ENCODE measurements at places on chromosomes 6 and 20.

- no peak for DNase-seq
Measured at GRCh38 chr20:24497851-24498250, 28.4 kb downstream of the SYNDIG1 start.

GRCh38 chr6:157831018-157831369 is 7.9 kb downstream of the SNX9 start:
- DNase-seq: no peak

- no peak for DNase-seq
Measured at GRCh38 chr6:71385111-71385822, 96.7 kb downstream of the OGFRL1 start.

GRCh38 chr20:18839507-18840247 is 26.1 kb downstream of the SCP2D1 start:
- DNase-seq: no peak

DNA sequence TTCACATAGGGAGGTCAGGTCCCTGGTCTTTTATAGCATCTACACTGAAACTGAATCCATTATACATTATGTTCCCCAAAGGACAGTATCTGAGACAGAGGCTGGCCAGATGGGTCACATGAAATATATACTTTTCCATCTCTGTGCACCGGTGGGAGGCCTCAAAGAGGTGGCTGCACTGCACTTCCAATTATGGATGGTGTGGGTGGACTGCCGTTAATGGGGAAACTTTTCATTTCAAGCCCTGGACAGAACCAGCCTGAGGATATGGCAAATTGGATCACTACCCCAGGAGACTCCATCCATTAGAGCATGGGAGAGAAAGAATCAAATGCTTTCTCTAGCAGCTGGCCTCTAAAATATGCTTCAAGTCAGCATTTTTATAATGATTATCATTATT is 280.5 kb upstream of the OPRM1 start:
- no peak for DNase-seq

DNA sequence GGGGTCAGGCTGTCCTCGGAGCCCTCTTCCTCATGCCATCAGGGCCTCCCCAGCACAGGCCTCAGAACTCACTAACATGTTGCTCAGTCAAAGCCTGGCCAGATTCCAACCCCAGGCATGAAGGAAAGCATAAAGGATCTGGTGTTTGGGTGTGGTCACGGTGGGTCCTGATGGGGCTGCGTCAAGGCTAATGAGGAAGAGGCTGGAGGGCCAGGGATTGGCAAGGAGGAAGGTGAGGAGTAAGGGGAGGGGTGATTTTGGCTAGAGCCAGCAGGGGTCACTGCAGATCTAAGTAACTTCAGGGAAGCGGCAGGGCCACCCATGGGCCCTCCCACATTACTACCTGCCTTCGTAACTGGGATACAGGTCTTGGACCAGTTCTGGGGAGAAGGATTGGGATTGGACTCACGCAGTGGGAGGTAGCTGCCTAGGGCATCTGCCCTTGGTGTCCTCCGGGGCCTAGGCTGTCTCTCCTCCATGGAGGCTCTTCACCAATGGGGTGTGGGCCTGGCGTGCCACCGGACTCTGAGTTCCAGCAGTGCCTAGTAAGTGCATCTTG is 36.2 kb upstream of the MRPS18A start:
- peak; percentile 67 for DNase-seq

DNA sequence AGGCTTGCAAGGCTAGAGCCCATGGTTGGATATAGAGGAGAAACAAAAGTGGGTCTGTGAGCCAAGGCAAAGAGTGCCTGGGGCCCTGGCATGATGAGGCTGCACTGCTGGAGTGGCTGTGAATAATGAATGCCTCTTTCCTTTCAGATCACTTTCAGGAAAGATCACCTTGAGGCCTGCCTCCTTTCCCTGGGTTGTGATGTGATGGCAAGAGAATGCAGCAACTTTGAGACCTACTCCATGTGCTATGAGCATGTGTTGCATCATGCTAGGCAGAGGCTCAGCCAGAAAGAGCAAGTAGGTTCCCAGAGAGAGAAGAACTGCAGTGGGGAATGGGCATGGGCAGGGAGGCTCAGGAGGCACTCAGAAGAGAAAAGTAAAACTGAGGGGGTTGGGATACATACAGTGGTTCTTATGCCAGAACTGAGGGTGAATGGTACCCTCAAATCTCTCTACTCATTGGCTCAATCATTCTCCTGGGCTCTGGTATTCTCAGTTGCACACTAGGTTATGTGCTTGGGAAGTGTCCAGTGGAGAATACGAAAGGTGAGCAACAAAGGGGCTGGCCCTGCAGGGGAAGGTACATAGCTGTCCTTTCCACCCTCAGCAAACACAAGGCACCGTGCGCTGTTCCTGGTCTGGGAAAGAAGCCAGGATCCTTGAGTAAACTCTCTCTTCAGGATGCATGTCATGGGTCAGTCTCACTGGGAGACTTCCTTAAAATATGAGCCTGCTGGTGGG is 45.9 kb downstream of the CD164 start:
- no peak for DNase-seq

GRCh38 chr6:133857696-133858095 is 31.2 kb upstream of the TCF21 start:
- no peak for DNase-seq

DNA sequence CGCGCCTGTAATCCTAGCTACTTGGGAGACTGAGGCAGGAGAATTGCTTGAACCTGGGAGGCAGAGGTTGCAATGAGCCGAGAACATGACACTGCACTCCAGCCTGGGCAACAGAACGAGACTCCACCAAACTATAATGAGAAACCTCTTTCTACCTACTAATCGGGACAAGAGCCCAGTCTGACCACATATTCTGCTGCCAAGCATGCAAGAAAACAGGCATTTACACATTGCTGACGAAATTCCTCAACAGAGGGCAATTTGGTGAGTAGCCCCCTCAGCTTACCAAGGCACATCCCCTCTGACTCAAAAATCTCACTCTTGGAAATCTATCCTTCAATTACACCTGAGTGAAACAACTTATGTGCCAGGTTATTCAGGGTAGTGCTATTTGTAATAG is 81.2 kb downstream of the SLC23A2 start:
- no peak for DNase-seq

GRCh38 chr20:50571466-50571865 is 61.3 kb downstream of the PTPN1 start:
- DNase-seq: no peak

DNA sequence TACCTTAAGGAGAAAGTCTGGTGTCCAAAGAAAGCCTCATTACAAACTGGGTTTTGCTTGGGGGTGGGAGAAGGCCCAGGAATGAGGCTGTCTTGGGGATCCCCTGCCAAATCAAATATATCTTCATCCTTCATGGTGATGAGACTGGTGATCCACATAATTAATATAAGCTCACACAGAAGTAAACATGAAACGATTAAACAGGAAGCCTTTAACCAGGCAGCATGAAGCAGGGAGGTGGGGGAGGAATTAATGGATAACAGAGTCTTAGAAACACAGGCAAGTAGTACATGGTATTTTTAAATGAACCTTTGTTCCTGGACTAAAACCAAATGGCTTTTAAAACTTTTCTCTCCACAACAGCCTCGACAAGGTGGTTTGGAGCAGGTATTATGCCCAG is 437.5 kb downstream of the TFAP2A start:
- DNase-seq: no peak

DNA sequence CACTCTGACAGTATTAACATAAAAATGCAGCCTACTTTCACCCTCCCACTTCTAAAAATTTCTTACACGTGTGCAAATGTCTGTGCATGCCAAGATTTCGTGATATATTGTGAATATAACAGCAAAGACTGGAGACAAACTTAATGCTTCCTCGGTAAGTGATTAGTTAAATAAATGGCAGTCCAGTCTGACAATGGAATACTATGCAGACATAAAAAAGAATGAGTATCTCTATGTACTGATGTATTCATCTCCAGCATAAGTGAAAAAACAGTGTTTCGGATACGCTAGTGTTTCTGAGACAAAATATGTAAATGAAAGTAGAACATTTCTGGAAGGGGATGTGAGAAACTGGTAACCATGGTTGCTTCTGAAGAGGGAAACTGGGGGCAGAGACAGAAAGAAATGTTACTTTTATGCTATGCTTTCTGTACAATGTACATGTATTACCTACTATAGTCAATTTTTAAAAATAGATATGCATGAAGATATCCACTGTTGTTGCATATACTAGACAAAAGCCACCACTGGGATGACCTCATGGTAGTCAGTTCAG is 7.0 kb downstream of the SLC22A23 start:
- no peak for DNase-seq

DNA sequence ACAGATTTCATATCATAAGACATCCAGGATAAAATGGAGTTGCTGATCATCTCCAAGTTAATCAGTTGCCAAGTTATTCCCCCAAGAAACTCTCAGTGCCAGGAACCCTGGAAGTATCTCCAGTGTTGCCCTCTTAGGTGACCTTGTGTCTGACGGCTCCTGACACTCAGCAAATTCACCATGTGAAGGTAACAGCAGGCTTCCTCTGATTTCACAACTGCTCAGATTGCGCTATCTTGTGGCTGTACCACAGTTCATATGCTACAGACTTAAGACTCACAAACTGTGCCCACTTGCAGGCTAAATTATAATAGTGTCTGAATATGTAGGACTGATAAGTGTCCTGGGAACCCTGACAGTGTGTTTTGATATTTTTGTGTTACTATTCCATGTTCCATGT is 186.6 kb upstream of the OPRM1 start:
- no peak for DNase-seq

GRCh38 chr6:163296835-163297519 is 117.5 kb upstream of the QKI start:
- no peak for DNase-seq

DNA sequence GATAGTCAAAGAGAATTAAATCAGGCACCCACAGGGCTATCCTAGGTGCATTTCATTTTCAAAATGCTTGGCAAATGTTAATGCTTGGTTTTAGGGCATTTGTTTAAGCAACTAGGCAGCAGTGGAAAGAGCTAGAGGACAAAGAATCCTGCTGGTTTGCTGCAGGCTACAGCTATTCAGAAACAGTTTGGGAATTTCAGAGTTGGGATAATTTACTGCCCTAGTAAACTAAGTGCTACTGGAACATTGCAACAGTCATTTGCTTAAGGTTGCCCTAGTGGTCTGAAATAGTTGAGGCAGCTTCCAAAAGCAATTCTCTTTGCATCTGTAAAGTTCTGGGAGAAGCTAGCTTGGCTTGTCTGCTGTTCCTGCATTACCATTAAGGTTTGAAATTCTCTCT is 312.7 kb downstream of the LAMA2 start:
- no peak for DNase-seq

GRCh38 chr6:43852350-43852864 is 82.4 kb downstream of the VEGFA start:
- DNase-seq: no peak

- no peak for DNase-seq
Measured at GRCh38 chr6:108742041-108742440, 106.2 kb upstream of the ARMC2 start.

- DNase-seq: no peak
Measured at GRCh38 chr6:49790341-49790740, 3.3 kb upstream of the PGK2 start.

GRCh38 chr6:145863366-145863765 is 48.8 kb upstream of the FBXO30 start:
- no peak for DNase-seq

DNA sequence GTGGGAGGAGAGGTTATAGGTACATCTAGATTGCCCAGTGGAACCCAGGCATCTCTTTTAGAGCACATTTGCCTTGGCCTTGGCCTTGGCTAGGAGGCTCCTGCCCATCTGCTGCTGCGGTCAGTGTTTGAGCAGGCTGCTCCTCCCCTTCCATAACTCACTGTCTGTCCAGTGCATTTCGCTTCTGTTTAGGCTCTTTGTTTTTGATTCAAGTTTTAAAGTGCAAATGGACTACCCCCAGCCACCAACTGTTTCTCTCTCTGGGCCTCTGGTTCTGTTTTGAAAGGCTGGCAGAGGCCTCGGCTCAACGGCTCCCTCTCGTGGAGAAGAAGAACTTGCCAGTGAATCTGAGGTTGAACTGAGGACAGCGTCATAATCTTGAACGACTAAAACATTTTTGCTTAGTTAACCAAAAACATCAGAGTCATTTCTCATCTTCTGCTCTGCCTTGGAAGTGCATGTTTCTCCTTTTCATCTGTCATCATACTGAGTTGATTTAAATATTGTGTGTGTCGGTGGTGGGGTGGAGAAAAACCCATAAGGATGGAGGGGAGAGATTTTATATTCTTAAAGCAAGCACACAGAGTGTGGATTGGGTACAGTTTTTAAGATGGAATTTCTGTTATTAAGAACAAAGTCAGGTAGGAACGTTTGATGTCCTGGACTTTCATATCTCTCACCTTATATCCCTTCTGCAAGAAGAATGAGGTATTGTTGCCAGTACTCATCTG is 171.4 kb downstream of the DTNBP1 start:
- DNase-seq: peak; percentile 68

GRCh38 chr6:53828215-53828614 is 33.4 kb downstream of the LRRC1 start:
- no peak for DNase-seq

DNA sequence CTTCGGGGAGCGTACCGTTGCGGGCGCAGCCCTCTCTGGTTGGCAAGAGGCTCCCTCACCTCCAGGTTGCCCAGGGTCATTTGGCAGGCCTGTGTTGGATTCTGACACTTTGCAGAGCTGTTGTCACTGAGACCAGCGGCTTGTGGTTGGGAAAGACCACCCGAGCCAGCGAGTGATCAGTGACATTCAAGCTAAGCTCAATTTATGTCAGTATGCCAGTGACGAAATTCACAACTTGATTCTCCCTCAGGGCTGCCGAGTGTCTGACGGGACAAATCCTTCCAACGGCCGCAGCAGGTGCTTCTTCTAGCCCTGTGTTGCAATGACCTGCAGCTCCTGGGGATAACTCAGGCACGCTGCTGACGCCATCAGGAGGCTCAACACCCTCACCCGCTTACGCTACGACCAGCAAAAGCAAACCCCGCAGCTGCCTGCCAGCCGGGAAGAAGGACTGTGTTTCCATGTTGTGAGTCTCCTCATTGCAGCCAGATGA is 16.9 kb upstream of the SLC22A2 start:
- DNase-seq: no peak

DNA sequence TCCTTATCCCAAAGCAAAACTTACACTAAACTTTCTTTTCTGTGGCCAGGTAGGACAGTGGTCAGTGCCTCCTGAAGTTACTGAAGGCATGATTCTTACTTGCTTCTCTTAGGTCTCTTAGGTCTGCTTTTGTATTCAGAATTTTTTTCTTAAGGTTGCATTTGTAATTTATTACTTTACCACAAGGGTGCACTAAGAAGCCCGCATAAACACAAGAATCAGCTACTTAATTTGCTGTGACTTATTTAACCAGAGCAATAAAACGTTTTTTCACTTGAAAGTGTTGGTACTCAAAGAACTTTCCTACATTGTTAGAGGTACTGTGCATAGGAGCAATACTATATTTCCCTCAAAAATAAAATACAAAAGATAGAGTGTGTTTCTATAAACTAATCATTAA is 75.4 kb upstream of the LAMA2 start:
- DNase-seq: no peak

GRCh38 chr6:44926556-44926955 is 401.6 kb upstream of the RUNX2 start:
- no peak for DNase-seq

Measured in activated CD4-positive, alpha-beta T cell treated with anti-CD3 and anti-CD28 coated beads, Interleukin-2, amount 50 U/mL, for 1 hour (primary cell).